Dorsolateral prefrontal cortex (tissue), 122 donors: ENCODE measurements at places on chromosomes 16 and 17.

DNA sequence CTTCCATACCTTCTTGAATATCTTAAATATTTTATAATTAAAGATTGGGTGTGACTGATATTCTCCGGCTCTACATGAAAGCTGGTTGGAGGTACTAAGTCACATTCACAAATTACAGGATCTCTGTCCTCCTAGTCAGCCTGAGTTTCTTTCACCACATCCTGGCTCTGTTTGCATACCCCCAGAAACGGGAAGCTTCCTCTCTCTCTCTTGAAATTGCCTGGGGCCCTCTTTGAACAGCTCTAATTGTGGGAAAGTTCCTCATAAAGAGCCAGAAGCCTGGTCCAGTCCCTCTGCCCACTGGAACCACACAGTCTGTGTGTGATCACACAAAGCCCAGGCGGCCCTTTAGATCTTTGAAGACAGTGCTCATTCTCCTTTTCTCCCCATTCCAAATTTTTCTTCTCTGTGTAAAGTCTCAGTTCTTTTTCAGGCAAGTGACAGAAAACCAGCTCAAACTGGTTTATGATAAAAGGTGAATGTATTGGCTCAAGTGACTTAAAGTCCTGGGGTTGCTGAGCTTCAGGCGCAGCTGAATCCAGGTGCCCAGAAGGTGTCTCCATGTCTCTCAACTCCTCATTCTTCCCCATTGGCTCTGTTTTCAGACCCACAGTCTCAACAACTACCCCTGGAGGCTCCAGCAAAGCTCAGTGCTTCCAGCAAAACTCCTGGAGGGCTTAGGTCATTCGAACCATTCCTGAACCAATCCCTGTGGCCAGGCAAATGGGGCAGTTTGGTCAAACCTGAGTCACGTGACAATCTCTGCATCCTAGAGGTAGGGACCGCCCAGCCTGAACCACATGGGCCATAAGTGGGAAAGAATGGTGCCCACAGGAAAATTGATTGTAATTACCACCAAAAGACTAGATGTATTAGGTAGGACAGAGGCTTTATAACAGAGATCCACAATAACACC is 8.5 kb upstream of the RAI1 start:
- DNase-seq: no peak

- DNase-seq: no peak
Observed at GRCh38 chr17:79932451-79933306, 93.4 kb upstream of the CBX4 start.

DNA sequence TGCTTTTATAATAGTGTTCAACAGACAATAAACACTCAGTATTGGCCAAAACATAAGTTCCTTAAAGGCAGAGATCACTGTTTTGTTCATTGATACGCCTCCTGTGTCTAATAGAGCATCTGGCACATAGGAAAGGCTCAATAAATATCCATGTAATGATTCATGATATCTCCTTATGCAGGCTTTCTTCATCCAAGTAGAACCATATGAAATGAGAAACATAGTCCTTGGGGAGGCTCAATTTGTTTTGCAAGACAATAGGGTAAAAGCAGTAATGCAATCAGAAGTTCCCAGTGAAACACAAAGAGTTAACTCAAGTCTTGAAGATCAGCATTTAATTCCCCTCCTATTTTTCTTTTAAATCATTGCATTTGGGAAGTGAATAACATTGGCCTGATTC is 16.4 kb downstream of the CDH8 start:
- DNase-seq: no peak

- DNase-seq: no peak
Observed at GRCh38 chr16:23670137-23670776, 8.4 kb upstream of the PLK1 start.
